ENCODE measurements at places on chromosomes 3 and 15.

- no peak for DNase-seq
Measured at GRCh38 chr3:123061856-123062255, 5.0 kb upstream of the PDIA5 start.

DNA sequence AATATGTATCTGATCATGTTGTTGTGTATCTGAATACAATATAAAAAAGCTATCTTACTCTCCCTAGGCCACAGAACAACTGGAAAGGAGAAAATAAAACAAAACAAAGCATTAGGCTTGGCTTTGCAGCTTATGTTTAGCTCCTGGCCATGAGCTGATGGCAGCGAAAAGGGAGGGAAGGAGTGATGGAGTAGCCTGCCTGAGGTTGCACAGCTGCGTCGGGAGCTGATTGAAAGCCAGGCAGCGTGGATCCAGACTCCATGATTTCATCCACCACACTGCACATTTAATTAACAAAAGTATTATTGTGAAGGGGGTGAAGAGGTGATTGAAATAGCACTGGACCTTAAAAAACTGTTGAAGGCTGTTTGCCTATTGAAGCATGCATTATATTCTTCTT, 212.2 kb downstream of the GABRG3 start:
- DNase-seq: no peak

GRCh38 chr3:149450281-149450680, 24.2 kb upstream of the TM4SF4 start:
- DNase-seq: no peak

DNA sequence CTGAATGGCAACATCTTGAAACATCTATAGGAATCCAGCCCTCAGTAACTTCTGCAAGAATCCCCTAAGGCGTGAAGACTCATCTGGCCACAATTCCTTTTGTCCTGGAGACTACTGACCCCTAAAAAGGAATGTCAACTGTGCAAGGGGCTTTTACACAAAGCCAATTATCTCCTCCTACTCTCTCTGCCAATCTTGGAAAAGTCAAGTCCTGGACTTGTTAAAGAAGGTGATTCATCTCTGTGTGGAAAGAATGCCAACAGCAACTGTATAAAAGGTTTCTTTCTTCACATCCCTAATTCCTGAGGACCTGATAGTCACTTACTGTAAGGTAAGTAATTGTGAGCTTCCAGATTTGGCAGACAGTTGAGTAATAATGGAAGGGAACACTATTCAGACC, 22.3 kb downstream of the THRB start:
- DNase-seq: no peak

GRCh38 chr3:112117841-112118571, 15.0 kb downstream of the GCSAM start:
- DNase-seq: no peak

DNA sequence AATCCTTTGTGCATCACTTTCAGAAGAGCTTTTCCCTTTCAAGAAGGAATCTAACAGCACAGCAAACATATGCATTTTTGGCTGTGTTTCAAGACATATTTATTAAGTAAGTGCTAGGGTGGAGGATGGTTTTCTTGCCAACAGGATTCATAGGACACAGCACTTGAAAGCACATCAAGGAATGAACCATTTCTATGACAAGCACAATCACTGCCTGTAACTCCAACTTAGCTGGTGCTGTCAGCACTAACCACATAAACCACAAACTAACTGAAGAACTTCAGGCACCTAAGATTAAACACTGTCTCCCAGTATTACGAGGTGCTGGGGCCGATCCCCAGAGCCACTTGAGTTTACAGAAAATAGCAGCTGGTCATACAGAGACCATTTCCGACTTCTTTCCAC, 35.4 kb upstream of the SPRED1 start:
- DNase-seq: no peak

GRCh38 chr3:81218023-81218422, 543.4 kb downstream of the GBE1 start:
- DNase-seq: no peak

GRCh38 chr3:6119367-6119766, 741.5 kb upstream of the GRM7 start:
- no peak for DNase-seq

DNA sequence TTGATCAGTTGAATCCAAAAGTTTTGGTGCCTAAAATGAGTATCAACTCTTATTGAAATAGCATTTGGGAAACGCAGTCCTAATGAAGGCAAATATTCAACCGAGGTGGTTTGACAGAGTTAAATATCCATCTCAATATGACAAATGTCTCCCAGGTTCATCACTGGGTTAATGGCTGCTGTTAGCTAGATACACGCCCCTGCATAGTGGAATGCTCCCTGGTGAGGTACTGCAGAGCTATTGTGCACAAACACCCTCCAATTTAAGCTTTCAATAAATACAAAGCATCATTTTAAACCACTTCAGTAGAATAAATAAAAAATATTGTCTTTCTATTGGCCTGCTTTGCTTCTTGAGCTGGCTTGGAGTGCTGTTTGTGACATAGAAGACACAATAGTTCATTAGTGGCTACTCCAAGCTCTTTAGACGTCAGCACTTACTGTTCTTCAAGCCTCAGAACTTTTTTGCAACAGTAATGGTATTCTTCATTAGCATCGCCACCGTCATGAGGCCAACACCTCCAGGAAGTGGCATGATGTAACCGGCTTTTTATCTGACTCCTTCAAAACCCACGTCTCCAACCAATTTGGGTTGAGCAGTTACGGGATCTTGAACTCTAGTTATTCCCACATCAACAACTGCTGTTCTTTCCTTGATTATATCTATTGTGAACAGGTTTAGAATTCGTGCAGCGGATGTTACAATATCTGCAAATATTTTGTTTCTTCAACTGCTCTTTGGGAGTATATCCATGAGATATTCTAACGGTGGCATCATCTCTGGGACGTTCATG, 1159.6 kb upstream of the EPHA6 start:
- no peak for DNase-seq

GRCh38 chr15:92521624-92522008, 127.9 kb downstream of the ST8SIA2 start:
- DNase-seq: peak; percentile 22

DNA sequence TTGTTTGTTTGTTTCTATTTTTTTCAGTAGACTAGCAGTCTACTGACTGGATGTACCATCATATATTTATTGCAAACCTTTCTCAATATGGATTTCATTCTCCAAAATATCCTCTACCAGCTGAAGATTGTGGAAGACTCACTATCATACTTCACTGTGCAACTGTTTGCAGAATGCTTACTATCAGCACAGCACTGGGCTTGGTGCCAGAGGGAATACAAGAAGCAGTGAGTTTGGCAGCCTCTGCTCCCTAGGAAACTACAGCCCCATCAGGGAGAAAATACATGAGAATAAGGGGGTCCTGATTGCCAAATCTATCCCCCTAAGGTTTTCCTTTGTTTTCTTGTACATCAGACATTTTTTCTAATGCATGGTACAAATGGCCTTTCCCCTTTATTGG, 27.5 kb downstream of the AQP9 start:
- no peak for DNase-seq

DNA sequence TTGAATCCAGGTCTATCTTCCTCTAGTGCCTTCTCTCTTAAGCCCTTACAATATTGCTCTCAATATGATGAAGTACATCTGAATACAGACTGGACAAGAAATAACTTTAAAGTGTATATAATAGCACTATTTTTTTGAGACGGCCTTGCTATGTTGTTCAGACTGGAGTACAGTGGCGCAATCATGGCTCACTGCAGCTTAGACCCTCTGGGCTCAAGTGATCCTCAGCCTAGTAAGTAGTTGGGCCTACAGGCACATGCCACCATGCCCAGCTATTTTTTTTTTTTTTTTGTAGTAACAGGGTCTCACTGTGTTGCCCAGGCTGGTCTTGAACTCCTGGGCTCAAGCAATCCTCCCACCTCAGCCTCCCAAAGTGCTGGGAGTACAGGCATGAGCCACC, 53.6 kb downstream of the MAP3K13 start:
- DNase-seq: no peak

- no peak for DNase-seq
Measured at GRCh38 chr3:71305231-71306206, 278.0 kb downstream of the FOXP1 start.

DNA sequence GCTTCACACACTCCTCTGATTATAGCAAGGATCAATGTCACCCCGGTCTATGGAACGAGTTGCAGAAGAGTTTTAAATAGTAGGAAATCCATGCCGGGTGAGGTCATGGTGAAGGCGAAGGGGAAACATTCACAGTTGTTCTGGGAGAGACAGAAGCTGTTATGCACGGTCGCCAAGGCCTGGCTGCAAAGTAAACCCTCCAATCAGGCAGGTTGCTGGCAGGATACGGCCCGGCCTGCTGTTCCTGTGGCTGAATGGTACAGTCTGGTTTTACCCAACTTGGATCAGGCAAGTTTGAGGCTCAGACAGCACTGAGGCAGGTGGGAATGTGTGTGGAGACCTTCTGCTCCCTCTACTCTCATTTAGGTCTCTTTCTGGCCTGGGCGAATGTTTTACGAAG, 45.3 kb upstream of the ATP2B2 start:
- no peak for DNase-seq

DNA sequence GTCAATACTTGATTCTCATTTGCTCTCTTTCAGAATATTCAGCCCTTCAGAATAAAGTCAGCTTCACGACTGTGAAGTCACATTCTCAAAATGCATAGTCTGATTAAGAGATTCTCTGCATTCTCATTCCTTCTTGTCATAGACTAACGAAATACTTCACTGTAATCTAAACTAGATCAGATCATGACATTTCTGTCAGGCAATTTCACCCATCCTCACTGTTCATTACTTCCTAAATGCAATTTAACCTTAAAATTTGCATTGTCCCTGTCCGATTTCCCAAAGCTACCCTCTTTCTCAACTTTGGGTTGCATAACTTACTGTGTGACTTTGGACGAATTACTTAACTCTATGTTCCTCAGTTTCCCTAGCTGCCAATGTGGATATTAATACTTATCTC, 6.2 kb downstream of the RPL22L1 start:
- no peak for DNase-seq

GRCh38 chr15:101275018-101275417, 2.3 kb downstream of the SELENOS start:
- no peak for DNase-seq

DNA sequence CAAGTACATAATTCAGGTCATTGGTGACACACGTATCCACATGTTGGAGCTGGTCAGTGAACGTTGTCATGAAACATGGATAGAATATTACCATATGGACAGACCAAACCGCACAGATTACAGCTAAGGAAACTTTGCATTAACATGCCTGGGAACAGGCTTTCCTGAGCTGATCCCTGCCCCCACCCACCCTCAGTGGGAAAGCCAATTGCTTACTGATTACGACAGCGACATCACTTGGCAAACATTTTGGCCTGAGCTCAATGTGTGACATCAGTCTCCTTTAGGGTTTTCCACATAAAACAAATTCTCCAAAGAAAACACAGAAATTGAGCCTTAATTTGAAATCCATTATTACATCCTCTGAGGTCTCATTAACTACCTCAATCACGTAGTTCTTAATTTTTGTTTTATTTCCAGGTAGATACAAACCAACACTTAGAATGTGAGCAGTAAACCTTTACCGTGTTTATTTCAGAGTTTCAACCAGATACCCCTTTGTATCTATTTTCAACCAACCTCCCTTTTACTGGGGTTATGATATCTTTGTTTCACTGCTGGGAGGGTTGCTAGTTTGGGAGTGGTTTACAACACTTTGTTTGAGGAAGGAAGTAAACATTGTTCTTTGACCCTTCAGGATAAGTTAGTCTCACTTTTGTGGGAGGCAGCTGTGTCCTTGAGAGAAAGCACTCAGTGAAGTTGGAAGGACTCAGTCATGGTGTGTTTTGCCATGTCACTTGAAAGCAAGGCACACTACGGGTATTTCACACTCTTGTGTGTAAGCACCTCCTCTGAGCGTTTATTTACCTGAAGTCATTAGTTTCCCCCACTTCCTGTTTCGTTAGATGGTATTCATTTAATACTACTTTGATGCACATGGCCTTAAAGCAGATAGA, 103.1 kb downstream of the CMSS1 start:
- no peak for DNase-seq

DNA sequence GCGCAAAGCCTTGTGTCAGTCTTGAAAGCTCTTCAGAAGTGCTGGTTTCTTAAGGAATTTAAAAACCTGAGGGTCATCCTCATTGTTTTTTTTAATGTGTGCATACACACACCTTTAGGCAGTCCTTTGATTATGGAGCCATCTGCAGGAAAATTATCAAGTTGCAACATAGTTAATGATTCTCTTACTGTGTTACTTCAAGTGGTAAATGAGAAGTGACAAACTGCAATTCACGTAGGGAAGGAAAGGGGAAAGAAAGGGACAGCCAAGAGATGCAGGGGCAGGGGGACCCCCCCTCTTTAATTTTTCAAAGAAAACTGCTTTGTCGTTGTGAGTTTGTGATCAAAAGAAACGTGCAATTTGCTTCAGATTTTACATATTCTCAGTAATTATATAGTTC, 162.4 kb upstream of the CGNL1 start:
- DNase-seq: no peak

- peak; percentile 57 for DNase-seq
Measured at GRCh38 chr3:15064299-15064834, 748 bp downstream of the MRPS25 start.

DNA sequence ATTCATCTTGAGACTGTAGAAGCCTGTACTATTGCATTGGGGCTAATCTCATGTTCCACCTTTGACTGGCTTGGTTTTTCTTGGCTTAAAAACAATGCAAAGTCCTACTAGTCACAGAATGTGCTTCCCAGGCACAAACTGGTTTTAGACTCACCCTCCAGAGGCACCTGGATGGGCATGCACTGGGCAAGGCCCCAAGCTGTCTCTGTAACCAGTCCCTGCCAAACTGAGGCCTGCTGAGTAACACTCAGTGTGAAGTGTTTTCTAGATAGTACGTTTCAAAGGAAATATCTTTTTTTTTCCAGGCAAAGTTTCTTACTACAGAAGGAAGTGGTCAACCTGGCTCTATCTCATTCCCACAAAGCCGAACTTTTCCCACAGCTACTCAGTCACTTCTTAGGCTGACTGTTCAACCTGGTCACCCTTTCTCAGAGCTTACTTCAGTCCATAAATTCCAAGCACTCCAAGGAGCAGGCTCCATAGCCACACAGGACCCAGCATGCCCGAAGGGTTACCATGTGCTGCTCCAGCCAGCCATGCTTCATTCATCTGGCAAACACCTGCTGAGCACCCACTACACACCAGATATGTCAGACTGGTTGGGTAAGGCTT, 57.4 kb downstream of the NPTN start:
- DNase-seq: no peak

GRCh38 chr3:58792921-58793451, 126.4 kb upstream of the FAM3D start:
- DNase-seq: no peak

DNA sequence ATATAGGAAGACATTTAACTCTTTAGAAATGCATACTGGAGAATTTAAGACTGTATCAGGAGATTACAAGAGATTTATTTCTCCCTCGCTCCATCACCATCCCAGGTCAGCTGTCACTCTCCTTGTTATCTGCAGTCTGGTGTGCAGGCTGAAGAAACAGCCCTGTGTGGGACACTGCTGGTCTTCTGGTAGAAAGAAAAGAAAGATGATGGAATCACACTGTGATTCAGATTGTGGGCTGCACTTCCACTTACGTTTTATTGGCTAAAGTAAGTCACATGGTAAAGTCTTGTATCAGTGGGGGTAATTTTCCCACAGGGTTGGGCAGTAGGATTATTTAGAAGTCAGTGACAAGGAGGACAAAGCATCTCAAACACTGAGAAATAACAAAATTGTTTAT, 18.1 kb upstream of the ATP1B3 start:
- DNase-seq: no peak
